ENCODE measurements at places on chromosomes 2 and 18. TPM values are rescaled to one million over a fixed set of nuclear protein-coding genes. Genes with fewer than 3 reads are reported as not detected.

The ALLC gene
- polyA plus RNA-seq, result not detected

The RAB6C gene
- polyA plus RNA-seq, result 0.05 TPM

The REG1A gene
- polyA plus RNA-seq, result not detected

The CYP20A1 gene
- 25.5 TPM for polyA plus RNA-seq

The GALR1 gene
- polyA plus RNA-seq, result not detected

DNA sequence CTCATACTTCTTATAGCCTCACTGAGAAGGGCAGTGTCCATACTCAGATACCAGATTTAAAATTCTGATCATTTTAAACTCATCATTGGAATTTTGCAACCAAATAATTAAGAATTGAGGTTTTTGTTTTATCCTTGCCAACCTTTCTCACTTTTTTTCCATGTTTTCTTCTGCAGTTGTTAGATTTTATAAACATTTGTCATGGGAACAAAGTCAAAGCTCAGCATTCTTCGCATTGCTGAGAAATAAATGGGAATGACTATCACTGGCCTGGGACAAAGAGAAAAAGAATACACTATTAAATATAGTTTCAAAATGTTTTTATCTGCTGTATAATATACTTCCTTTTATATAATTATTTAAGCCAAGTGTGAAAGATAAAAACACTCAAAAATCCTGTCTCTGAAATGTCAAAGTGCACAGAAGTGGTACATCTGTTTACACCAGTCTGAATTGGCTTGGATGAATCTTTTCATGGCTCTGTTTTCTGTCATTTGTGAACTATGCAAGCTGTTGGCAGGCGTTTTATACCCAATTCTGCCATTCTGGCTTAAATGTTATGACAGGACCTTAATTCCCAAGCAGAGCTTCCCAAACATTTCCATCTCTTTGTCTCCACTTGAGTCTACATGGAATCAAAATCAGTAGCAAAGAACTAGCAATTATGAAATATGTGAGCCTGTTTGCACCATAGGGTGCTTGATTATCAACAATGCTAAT lies 249.3 kb upstream of the SYT4 start:
- DNase-seq, result no peak

DNA sequence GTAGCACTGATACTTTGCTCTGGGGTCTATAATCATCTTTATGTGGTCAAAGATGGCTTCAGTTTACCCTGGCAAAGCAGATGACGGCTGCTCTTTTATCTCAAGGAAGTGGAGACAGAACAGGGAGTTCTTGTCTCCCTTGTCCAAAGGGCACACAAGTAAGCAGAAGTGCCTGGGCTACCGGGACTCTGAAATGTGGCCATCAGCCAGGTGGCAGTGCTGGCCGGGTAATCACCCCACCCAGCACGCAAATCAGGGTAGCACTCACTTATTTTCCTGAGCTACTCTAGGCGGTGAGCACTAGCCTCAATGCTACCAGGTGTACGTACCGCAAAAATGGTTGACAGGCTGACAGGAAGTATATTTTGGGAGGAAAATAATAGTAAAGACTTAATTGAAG lies 119.7 kb upstream of the ETAA1 start:
- no peak for DNase-seq

DNA sequence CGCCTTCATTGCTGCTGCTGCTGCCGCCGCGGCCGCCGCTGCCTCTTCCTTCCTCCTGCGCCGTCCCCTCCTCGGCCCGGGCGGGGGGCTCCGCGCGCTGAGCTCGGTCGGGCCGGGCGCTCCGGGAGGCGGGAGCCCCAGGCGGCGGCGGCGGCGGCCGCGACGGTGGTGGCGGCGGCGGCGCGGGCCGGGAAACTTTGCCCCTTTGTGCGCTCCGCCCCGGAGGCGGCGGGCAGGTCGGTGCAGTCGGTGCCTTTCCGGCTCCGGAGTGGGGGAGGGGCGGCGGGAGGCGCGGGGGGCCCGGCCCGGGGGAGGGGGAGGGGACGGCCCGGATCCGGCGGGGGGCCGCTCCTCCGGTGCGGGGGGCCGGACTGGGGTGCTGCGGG lies 205 bp downstream of the TET3 start:
- no peak for DNase-seq

DNA sequence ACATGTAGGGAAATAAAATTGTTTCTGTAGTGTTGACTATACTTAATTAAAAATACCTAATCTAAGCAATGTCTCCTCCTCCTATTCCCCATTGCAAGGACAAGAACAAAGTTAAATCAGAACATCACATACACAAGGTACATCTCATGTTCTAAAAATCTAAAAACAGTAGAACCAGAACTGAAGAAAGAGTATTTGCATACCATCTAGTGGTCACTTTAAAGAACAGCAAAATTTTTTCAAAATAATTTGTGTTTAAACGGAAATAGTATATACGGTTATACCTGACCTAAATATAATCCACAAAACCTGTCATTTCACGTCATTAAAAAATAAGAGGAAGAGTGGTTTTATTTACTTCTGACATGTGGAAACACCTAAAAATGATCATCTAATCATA lies 294.3 kb upstream of the KCNH7 start:
- peak; percentile 15 for DNase-seq

DNA sequence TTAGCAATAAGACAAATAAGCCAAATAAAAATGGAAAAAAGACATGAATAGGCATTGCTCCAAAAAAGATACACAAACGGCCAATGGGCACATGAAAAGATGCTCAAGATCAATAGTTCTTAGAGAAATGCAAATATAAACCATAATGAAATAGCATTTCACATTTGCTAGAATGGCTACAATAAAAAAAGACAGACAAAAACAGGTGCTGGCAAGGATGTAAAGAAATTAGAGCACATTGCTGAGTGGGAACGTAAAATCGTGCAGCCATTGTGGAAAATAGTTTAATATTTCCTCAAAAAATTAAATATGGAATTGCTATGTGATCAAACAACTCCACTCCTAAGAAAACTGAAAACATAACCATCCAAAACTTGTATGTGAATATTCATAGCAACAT lies 160.0 kb upstream of the SPATS2L start:
- DNase-seq, result no peak

DNA sequence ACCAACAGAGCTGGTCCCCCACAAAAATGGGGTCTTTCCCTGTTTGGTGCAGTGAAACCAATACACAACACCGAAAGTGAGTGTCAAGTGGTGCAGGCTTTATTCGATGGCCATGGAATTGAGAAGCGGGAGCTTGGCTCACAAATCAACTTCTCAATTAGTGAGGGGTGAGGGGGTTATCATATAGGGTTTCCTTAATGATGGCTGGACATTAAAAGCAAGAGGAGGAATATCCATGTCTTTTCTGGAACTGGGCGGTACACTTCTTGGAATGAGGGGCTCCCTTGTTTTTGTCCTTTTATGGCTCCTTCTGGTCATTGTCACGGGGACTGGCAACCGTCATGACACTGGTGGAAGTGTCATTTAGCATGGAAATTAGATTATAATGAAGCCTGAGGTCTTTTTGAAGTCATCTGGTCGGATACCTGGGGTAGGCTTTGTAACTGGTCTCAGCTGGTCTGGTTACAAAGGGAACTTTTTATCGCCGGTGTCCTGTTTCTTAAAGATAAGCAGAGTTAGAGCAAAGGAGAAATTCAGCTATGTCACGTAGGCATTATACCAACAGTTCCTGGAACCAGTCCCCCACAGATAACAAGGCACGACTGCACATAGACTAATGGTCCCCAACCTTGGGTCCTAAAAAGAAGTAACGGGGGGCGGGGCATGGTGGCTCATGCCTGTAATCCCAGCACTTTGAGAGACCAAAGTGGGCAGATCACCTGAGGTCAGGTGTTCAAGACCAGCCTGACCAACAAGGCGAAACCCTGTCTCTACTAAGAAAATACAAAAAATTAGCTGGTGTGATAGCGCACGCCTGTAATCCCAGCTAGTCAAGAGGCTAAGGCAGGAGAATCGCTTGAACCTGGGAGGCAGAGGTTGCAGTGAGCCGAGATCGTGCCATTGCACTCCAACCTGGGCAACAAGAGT lies 93.5 kb upstream of the NDUFV2 start:
- DNase-seq, result no peak

GRCh38 chr2:9281145-9281544 lies 74.5 kb downstream of the ASAP2 start:
- DNase-seq, result no peak

DNA sequence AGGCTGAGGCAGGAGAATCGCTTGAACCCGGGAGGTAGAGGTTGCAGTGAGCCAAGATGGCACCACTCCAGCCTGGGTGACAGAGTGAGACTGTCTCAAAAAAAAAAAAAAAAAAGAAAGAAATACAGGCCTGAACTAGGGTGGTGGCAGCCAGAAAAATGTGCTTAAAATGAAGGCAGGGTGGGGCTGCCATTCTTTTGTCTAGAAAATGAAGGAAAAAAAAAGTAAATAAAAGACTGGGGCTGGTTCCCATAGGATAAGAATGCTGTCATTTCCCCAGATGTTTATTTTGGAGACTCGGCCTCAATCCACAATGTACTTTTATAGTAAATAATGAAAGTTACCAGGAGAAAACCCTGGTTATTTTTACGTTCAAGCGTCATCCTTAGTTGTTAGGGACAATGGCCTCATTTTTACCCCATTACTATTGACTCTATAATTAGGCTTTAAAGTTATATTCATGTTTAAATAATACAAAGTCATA lies 58.9 kb downstream of the ATP8B1 start:
- DNase-seq, result peak; percentile 85

DNA sequence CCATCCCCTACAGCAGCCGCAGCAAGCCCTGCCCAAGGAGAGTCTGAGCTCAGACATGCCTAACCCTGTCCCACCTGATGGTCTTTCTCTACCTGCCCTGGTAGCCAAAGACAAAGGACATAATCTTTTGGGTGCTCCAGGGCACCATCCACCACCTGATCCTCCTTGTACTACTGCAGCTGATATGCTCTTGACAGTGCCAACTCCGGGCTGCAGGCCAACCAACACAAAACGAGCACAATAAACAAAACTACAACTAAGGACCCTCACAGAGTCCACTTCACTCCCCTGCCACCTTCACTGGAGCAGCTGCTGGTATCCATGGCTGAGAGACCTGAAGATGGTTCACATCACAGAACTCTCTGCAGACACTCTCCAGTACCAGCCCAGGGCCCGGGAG lies 106.3 kb downstream of the GRB14 start:
- no peak for DNase-seq

- no peak for DNase-seq
Observed at GRCh38 chr2:27921880-27922547, 31.5 kb downstream of the BABAM2 start.

DNA sequence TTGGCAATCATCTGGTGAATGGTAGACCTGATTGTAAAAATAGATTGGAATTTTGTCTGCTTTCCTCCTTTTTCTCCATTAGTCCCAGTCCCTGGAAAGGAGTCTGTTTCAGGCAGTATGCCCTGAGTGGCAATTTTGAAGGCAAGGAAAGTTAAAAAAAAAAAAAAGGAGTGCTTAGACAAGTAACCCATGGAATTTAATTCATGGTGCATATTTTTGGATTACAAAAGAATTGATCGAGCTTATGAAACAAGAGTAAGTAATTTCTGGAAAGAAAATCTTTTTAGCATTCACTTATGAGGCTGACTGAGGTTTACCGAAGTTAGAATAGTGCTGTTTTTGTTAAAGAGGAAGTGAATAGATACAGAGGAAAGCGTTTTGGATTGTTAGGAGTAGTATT lies 29.4 kb upstream of the TMEM178A start:
- DNase-seq, result no peak

DNA sequence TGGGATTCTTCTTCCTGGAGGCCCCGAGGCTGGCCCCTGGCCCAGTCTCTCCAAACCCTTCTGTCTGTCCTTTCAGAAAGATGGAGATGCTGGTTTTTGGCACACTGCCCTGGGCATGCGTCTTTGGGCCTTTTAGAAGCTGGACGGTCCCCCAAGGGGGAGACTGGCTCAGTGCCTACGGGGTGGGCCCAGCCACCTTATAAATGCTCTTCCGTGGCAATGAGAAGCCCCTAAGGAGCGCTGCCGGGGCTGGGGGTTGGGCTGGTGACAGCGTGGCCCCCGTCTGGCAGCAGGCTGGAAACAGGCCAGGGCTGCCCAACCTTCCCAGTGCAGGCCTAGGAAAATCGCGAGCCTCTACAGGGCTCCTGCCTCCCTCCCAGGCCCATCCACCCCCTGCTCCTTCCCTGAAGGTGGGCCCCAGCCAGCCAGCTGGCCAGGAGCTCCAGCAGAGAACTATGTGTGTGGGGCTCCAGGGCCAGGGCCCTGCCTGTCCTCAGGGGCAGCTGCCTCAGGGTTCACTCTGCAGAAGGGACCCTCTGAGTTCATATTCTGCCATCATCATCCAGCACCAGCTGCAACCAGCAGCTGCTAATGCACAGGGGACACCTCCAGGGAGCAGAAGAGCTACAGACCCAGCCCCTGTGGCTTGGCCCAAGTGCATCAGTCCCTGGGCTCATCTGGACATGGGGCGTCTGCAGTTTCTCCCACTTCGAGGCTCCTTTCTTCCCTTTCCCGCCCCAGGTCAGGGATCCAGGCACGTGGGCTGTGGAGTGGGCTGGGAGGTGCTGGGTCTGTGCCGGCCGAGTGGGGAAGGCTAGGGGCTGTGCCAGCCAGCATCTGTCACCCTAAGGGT lies 107.6 kb upstream of the OTOS start:
- no peak for DNase-seq

GRCh38 chr2:222518570-222519381 lies 94.4 kb downstream of the SGPP2 start:
- peak; percentile 77 for DNase-seq
